ENCODE measurements at places on chromosomes 1 and 21.

DNA sequence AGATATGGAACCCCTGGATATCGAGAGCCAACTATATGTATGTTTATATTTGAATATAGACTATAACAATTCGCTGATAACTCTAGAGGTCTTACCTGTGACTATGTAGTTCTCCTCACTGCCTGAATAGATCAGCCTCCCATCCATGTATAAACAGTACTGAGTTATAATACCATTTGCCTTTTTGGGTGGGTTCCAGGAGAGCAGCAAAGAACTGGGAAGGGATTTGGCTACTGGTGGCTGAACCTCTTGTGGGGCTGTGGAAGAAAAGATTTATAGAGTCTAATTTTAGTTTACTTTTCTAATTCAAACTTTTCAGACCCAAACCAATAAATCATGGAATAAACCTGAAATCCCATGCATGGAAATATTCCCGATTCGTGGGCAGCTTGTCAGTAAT is 376.9 kb downstream of the USH2A start:
- DNase-seq: no peak

DNA sequence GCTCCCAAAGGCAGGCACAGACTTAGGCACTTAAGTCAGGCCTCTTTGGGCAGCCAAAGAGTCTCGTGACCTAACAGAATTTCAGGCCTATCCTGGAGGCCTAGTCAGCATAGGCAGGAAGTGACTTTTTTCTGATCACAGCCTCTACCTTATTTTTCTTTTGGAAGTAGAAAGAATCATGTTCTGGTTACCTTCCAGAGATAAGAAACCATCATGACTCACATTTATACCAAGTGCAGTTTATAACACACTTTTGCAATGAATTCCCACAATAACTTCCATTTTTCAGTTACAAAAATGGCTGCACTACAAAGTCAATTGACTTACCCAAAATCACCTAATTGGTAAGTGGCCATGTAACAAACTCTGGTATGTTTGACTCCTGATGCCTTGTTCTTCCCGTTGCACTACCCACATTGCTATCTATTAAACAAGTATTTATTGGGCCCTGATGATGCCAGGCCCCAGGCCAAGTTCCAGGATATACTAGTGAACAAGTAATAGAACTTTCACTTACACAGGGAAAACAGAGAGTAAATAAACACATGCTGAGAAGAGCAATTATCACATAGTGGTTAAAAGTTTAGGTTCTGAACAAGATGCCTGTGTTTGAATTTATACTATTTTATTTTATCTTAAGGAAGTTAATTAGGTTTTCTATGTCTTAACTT is 74.3 kb downstream of the SH3GLB1 start:
- no peak for DNase-seq

DNA sequence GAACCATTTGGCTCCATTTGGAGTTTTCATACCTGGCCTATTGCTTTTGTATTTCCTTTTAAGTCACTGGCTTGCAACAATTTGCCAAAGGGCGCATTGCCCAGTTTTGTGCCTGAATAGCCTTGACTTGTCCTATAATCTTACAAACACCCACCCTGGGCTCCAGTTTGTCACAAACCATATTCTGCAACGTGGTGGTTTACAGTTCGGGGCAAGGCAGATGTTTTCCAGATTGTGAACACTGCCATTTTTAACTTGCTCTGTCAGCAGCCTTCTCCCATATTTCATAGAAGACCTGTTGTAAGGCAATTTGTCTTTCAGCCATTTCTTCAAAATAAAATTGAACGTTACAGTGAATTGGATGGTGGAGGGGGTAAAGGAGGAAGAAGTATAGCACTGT is 53.2 kb upstream of the UBE2U start:
- no peak for DNase-seq

DNA sequence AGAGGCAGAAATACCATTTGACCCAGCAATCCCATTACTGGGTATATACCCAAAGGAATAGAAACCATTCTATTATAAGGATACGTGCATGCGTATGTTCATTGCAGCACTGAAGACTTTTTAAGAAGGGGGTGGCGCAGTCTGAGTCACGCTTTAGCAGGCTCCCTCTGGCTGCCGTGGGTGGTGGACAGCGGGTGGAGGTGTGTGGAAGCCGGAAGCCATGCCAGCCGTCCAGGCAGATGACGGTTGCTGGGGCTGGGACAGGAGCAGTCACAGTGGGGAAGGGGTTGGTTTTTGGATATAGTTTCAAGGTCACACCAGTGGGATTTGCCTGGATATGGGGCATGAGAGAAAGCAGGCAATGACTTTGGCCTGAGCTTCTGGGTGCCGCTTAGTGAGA is 270.5 kb downstream of the GRIK3 start:
- no peak for DNase-seq

GRCh38 chr1:172269644-172270043 is 150.8 kb upstream of the C1orf105 start:
- DNase-seq: no peak

- DNase-seq: no peak
These were observed 11.1 kb downstream of the PRRX1 start for GRCh38 chr1:170674986-170675385.

DNA sequence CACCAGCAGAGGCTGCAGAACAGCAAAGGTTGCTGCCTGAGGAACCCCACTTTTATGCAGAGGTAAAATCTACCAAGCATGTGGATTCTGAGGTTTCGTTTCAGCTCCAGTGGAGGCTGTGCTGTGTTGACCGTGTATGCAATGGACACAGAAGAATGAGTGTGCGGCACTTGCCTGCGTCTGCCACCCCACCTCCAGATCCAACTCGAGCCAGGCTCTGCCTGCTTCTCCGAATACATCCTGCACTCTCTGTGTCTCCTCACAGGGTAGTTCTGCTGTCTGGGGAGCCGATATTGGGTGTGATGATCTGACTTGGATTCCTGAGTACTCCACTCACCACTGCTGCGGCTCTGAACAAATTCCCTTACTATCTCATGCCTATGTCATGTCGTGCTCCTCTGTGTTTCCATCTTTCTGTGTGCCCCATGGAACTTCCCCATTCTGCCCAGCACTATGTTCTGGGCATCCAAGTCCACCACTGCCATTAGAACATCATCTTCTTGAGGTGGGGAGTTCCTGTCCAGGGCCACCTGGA is 129.8 kb downstream of the SLC45A1 start:
- DNase-seq: no peak

- DNase-seq: no peak
These were observed 773.1 kb downstream of the USP25 start for GRCh38 chr21:16502897-16503296.

DNA sequence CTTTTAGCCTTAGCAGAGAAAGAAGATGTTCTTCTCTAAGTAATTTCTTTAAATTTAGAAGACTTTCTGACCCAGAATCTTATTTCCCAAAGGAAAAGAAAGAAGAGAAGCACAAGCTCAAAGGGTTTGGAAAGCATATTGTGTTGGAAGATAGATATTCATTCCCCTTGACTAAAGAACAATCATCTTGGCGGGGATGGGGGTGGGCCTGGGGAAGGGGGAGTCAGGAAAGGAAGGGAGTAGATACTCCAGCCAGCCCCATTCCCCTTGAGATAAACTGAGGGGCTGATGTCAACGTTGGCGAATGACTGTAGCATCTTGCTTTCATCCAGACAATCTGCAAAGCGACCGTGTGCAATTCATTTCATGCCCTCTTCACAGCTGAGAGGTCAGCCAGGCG is 66.5 kb upstream of the SIPA1L2 start:
- no peak for DNase-seq

DNA sequence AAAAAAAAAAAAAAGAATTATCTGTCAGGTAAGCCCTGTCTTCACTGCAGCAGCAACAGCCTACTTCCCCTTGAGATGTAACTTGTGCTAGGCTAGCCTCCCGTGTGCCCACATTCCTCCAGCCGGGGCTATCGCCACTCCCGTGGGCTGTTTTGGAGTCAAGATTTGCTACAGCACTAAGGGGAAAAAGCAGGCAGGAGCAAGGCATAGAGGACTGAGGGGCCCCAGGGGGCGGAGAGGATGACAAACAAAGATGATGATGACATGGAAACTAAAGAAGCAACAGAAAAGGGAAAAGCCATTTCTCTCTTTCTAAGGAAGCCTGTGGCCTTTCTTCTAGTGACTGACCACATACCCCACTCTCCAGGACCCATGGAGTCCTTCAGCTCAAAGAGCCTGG is 1.9 kb downstream of the TNFAIP8L2 start:
- DNase-seq: no peak

DNA sequence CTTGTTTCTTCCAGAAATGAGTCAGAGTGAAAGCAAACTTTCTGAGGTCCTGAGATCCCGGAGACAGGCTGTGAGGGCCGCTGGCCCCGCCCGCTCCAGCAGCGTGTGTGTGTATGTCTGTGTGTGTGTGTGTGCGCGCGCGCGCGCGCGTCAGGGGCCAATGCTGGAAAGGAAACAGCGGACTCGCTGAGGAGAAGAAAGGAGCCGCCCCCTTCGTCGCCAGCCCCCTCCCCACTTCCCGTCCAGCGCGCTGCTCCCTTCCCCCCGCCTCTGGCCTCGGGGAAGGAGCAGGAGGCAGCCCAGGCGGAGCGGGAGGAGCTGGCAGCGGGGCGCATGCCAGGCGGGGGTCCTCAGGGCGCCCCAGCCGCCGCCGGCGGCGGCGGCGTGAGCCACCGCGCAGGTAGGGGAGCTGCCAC is at the start of gene DISC1:
TSS of gene DISC1 (plus strand) at position 256 of the 416 bp plus-strand sequence. CDS start at position 334, 78 bp downstream.
- DNase-seq: peak; percentile 90

DNA sequence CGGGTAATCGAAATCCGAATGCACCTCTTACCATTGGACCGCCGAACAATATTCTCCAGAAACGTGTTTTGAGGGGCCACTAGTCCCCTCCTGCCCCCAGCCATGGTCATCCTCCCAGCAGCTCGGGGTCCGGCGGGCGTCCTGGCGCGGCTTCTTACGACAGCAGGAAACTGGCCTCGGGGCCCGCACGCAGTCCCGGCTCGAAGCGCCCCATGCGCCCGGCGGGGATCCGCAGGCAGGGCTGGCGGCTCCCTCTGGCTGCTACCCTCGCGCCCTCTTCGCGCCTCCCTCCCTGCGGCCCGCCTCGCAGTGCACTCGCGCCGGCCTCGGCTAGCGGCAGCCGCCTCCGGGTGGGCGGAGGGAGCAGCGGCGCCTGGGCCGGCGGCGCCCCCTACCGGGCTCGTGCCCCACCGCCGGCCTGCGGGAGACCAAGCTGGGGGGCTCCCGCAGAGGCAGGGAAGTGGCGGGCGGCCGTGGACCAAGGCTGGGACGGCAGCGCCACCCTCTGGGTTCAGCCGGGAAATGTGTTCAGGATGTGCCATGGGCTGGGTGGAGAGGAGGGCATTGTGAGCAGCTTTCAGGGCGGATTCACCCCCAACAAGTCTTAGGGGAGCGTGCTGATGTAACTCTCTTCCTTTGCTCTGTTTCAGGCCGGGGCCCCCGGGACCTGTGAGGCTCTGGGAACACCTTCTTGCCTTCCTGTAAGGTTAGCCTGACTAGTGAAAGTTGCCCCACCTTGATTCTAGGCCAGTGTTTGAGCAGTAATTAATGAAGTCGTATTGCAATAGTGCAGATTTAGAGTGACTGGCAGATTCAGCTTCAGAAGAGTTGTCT is at the start of gene KCNH1:
TSS of gene KCNH1 (minus strand) at position 313 of the 834 bp plus-strand sequence. CDS start at position 110, 203 bp downstream.
- DNase-seq: peak; percentile 78

GRCh38 chr21:23955135-23955843 is 1652.0 kb downstream of the MRPL39 start:
- no peak for DNase-seq

DNA sequence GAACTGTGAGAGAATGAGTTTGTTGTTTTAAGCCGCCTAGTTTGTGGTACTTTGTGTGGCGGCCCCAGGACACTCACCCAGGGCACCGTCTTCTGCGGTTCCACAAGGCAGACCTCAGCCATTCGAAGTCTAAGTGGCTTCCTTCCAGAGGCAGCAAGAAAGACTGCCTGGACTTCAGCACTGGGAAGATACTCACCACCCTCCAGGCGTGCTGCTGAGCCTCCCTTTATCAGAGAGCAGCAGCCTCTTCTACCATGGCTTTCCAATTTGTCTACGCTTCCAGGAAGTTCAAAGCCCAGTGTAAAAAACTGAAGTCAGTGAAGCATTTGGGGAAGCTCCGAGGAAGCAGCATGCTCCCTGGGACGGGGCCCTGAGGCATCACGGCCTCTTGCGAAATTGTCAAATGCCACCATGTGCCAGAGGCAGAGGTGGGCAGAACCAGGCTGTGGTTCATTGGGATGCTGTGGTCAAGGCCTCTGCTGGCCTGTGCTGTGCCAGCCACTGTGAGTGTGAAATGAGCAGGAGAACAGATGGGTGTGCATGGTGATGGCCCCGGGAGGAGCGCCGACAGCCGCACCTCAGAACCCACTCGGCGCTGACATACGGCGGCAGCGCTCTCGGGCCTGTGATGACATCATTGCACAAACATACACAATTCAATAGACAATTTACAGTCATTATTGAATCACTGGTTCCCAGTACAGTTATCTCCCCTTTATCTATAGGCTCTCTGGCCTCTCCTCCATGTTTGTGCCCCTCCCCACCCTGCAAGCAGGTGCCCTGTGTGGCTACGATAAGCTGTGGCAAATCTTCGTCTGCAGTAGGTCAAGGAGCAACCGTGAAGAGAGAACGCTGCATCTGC is 110.4 kb downstream of the PDE9A start:
- no peak for DNase-seq

GRCh38 chr1:38077523-38078147 is 31.0 kb upstream of the POU3F1 start:
- no peak for DNase-seq

DNA sequence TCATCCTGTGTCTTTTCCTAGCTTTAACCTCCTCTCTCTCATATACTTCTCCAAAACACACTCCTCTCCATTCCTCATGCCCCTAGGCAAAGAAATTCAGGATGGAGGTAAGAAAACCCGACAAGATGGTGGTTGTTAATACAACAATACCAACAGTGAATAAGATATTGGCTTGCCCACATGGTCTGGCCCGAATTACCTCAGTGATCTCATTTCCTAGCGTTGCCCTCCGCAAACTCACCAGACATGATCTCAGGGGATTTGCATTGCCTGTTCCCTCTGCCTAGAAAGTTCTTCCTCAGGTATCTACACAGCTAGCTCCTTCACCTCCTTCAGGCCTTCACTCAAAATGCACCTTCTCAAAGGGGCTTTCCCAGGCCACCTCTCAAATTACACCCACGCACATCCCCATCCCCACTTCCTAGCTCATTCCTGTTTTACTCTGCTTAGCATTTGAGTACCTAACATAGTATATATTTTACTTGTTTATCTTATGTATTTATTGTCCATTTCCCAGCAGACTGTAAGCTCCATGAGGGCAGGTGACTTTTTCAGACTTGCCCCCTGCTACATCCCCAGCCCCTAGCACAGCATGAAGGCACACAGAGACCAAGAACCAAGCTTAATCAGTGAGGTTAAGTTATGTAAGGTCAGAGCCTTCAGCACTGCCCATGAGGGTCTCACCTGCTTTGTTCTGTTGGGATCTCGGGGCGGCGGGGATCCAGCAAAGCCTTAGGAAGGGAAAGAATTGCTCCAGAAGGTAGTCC is 10.2 kb upstream of the UBR4 start:
- DNase-seq: no peak
